ENCODE measurements at places on chromosomes 16 and 17.
A peak's percentile ranks its signal among the peaks of the same experiment; 100 is the strongest.

DNA sequence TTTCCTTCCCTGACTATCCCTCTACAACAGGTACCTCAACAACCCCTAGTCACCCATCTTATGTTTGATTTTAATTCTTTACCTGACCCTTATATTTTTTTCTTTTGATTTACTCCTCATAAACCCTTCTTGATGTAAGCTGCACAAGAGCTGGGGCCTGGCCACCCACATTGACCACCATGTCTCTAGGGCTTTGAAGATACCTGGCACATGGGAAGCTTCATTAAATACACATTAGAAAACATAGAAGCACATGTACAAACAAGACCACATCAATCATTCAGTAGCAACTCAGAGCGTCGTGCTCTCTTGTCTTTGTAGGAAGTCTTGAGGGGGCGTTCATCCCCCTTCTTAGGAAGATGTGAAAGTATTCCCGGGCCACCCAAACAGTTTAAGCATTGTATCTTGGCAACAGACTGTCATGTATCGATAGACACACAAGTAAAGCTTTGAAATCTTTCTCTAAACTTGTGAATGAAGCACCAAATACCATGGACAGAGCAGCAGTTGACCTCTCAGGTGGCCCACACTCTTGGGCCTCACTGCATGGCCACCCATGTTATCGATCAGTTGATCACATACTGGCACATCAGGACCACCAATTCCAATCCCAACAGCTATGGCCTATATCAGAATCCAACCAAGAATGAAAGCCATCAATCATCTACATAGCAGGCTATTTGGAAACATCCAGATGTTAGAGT, 183.6 kb downstream of the ZFHX3 start:
- no peak for DNase-seq

GRCh38 chr17:311119-311782, 41.4 kb downstream of the RPH3AL start:
- DNase-seq, result no peak

DNA sequence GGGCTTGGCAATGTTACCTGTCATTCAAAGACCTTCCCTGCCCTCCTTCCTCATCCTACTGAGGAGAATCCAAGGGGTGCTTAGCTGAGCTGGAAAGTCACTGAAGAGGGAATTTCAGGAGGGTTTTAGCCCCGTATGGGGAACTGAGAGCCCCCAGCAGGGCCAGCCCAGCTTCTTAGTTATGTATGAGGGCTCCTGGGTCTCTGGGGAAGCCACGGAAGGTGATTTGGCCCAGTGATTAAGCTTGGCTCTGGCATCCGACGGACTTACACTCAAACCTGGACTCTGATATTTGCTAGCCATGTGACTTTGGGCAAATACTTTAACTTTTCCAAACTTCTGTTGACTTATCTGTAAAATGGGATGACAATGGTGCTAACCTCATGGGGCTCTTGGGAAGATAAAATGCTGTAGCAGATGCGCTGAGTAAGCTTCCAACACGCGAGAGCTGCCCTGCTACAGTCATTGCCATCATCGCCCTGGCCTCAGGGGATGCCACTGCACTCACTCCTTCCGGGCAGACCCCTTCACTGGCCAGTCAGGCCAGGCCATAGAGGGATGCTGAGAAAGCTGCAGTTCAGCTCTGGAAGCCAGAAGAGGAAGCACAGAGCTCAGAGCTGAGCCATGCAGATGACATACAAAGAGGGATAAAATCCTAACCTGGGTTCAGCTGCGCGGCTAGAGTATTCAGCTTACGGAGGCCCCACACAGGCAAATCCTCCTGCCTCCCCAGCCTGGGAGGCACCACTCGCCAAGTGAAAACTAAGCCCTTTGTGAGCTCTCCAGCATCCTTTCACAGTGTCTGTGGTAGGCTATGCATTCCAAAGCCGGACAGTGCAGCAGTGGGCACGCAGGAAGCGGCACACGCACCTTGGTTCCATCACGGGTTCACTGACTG, 44.9 kb upstream of the PIK3R6 start:
- DNase-seq, result no peak

- no peak for DNase-seq
These were observed 120.0 kb downstream of the MAP2K4 start for GRCh38 chr17:12140685-12141084.

DNA sequence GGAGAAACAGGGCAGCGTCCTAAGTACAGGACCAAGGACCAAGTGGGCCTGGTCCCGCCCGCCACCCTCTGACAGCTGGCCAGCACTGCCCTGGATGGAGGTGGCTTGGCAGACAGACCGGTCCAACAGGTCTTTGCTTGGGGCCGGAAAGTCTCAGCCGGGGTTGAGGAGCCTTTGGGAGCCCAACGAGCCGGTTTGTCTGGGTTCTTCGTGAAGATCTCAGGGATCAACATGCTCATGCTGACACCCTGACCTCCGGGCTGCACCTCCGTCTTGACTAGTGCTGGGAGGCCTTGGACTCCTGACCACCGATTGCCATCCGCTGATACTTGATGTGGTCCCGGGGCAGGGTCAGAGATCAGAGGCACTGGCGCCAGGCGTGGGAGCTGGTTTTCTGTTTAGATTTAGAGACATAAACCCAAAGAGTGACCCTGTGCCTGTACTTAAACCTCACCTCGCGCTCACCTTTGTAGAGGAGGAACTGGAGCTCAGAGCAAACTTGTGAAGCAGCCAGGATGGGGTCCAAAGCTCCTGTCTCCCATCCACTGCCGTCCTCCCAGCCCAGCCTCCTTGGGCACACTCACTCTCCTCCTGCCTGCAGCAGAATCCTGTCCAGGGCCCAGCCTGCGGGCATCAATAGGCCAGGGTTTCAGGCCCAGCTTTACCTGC, 92.1 kb upstream of the GSE1 start:
- no peak for DNase-seq

- DNase-seq, result no peak
These were observed 23.6 kb downstream of the NTN1 start for GRCh38 chr17:9044772-9045463.

DNA sequence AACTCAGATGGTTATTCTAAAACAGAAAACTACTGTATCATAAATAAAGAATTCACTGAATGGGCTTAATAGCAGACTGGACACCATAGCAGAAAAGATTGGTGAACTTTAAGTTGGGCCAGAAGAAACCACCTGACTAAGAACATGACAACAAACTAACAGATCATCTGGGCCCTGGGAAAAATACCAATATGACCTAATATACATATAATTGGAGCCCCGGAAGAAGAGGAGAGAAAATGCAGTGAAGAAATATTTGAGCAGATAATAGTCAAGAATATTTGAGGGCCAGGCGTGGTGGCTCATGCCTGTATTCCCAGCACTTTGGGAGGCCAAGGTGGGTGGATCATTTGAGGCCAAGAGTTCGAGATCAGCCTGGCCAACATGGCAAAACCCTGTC, 25.5 kb upstream of the SDK2 start:
- no peak for DNase-seq

GRCh38 chr17:81202318-81202717, 20.4 kb downstream of the CEP131 start:
- DNase-seq, result no peak

DNA sequence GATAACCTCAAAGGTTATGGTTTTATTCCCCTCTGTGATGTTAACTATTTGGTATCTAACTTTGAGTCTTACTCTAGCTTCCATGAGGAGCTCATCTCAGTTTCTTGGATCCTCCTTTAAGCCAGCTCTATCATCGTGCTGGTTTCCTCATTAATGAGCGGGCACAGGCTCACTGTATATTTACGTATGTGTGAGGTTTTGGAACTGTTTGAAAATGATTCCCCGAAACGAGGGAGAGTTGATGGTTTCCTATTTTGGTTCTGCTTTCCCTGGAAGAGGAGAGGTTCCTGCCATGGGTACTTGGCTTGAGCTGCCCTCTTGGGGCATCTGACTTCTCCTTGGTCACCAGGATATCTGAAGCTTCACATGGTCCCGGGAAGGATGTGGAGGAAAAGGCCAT, 32.7 kb upstream of the PIK3R6 start:
- no peak for DNase-seq

GRCh38 chr16:64541621-64542020, 580.2 kb downstream of the CDH11 start:
- DNase-seq, result no peak

DNA sequence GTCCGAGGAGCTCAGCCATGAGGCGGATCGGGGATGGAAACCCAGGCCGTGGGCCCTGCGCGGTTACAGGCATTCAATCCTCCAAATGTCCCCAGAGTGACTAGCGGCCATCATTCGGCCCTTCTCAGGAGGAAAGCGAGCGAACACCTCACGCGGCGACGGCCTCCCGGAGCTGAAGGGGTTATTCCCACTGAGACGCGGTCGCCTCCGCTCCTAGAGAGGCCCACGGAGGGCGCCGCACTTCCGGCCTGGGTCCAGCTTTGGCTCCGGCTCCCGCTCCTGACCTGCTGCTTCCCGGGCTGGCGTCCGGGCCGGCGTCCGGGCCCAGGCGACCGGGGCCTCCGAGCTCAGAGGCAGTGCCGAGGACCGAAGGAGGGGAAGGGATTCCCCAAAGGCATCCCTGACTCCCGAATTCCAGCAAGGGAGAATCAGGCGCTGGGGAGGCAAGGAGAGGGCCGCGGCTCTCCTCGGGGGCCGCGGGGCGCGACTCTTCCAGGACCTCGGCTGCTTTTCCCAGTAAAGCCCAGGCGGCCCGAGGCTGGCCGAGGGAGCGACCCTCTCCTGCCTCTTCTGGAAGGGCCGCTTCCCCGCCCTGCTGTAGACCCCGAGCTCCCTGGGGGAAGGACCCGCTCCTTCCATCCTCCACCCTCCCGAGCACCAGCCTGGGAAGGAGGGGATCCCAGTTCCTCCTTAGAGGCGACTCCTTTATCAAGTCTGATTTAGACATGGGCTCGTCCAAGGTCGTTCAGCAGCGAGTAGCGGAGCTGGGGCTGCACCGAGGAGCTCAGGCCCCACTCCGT, 18.6 kb upstream of the ZNF629 start:
- DNase-seq, result peak; percentile 30

- no peak for DNase-seq
These were observed 179.1 kb upstream of the CACNG5 start for GRCh38 chr17:66655861-66656260.

DNA sequence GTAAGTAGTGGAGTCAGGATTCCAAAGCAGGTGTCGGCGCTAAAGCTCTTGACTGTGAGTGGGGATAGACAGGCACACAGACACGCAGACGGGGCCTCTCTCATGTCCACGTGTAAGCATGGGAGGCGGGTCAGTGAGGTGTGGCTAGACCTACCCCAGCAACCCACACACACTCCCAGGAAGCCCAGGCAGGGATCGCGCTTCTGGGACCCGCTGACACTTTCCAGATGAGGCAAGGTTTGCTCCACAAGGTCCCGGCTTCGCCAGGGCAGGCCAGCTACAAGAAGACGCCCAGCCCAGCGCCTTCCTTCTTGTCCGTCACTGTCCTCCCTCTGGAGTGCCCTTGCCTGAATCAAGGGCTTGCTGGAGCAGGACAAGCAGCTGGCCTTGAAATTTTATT, 213.8 kb upstream of the RPL38 start:
- DNase-seq, result no peak

DNA sequence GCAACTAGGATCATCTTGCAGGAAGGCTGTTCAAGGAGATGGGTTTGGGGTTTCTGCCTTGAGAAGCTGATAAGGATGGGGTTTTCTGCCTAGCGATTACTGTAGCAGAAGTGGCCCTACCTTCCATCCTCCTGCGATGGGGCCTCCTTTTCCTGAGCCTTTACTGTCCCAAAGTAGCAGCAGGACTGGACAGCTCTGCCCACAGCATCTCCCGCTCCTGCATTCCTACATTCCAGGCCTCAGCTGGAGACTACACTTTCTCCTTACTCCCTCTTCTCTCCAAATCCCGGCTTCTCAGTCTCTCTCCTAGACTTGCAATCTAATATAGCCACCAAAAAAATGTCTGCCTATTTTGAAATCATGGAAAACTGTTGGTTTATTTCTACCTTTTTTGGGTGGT, 355.4 kb downstream of the CA10 start:
- DNase-seq, result no peak

DNA sequence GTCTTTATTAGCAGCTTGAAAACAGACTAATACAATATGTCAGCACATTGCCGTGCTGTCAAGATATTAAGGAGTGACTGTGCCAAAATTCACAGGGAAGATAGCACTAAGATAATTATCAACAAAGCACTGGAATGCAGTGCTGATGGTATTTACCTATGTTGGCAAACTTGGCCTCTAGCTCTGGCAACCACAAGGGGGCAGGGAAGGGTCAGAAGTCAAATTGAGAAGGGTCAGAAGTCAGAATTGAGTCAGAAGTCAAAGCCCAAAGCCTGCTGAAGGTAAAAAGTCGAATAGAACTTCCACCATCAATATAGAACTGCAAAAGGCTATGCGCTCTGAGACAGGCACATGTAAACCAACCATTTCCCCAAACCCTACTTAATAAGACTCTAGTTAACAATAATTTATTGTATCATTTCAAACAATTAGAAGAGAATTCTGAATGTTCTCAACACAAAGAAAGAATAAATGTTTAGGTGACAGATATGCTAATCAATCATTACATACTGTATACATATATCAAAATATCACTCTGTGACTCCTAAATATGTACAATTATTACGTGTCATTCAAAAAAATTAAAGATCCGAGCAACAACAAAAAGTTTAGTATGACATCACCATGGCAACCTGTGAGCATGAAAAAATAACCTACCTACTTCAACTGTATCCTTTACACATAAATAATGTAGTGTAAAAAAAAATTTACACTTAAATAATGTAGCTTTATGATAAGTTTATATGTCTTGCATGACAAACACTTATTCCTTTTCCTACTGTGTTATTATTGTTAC, 916.1 kb downstream of the KCNJ2 start:
- DNase-seq, result no peak

DNA sequence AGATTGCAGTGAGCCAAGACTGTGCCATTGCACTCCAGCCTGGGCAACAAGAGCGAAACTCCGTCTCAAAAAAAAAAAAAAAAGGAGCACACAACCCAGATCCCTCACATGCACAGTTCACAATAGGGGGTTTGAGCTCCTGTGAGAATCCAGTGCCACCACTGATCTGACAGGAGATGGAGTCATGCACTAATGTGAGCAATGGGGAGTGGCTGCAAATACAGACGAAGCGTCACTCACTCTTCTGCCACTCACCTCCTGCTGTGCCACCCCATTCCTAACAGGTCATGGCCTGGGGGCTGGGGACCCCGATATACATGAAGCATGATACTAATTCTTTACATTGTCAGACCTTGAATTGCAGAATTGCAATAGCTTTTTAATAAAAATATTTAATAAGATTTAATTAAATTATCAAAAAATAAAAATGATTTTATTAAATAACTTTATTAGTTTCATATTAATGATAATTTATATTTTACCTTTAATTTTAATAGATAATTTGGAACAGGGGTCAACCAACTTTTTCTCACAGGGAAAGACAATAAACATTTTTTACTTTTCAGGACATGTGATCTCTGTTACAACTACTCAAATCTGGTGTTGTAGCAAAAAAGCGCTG, 171.4 kb downstream of the COPRS start:
- no peak for DNase-seq

DNA sequence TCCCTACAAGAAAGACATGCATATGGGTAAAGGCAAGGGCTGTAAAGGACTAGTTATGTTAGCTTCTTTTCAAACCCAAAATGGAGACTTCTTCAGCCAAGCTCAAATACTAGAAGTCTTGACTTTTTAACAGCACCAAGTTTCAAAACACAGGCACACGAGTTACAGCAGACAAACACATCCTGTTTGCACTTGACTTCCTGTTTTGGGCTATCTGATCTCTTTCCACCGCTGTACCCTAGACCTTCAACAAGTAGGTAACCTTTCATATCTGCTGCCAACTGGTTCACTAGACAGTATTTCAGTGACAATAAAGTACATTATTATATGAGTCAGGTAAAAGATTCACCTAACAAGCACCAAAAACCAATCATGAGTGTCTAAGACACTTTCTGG, 12.3 kb downstream of the RFFL start:
- DNase-seq, result peak; percentile 86
